Activated T-cell treated with anti-CD3 and anti-CD28 coated beads for 24 hours (primary cell): ENCODE measurements at places on chromosomes 5 and 9.

DNA sequence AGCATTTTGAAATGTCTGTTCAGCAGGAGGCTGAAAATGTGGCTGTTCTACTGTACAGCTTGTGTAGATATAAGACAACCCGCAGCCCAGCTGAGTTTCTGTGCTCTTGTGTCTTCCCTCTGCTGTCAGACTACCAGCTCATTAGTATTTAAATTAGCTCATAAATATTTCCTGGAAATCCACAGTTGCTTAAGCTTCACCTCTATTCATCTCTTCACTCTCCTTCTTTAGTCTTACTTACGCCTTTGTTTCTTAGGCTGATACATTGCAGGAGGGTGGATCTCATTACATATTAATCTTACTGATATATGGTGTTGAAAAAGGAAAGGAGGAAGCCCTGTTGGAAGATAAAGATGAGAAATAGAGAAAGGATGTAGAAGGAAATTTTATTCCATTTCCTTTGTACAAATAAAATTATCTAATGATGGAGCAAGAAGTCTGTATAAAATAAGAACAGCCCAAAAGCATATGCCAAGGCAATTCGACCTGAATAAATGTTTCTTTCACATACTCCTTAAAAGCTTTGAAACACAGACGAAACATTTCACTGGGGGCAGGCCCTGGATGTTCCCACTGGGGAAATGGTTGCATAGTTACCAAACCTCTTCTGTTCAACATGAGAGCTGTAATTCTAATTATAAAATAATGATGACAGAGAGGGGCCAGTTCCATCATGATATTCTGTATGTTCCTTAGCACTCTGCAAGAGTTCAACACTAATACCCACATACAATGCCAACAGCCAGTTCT lies 111.8 kb upstream of the APC start:
- no peak for DNase-seq

GRCh38 chr9:95515272-95516113 lies 1.3 kb downstream of the PTCH1 start:
- no peak for DNase-seq

DNA sequence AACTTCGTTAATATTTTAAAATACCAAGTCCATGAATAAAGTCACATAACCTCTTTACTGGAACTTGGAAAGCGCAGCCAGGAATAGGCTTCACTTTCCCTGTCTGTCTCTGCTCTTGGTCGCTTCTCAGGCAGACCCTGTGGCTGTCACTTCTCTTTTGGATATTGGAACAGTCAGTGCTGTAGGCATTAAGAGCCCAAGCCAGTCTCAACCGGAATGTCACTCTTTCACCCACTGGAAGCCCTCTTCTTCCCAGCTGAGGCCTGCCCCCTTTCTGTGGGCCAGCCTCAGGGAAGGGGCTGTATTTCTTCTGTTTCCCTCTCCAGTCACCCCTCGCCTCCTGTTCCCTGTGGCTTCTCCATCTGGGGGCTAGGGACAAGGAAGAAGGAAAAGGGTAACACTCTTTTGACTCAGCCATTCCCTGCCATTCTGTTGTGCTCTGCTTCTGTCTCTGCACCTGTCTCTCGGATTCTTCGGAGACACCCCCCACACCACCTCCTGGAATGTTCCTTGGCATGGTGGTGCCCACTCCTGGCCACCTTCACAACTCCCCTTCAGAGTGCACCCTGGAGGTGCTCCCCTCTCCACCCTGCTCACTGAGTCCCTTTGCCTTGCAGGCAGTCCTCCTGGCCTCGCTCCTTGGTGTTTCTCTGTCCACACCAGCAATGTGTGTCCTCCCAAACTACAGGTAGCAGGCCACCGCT lies 103.4 kb downstream of the TRIO start:
- DNase-seq = no peak

- DNase-seq = no peak
Measured at GRCh38 chr9:1051210-1051583, 1.0 kb downstream of the DMRT2 start.

DNA sequence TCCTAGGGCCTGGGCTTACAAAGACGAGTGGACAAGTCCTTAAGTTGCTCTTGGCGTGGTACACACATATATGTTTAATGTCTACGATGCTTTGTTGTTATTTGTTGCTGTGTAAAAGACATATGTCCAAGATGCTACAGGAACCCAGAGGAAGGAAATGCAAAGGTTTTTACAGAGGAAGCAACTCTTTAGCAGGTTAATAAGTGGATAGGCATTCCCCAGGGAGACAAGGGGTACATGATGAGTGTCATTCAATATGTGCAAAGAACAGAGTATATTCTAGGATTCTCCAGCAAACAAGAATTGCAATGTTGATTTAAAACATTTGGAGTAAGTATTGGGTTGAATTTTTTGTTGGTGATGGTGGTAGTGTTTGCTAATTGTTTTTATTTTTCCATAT lies 92.1 kb downstream of the PIP5K1B start:
- DNase-seq = no peak

DNA sequence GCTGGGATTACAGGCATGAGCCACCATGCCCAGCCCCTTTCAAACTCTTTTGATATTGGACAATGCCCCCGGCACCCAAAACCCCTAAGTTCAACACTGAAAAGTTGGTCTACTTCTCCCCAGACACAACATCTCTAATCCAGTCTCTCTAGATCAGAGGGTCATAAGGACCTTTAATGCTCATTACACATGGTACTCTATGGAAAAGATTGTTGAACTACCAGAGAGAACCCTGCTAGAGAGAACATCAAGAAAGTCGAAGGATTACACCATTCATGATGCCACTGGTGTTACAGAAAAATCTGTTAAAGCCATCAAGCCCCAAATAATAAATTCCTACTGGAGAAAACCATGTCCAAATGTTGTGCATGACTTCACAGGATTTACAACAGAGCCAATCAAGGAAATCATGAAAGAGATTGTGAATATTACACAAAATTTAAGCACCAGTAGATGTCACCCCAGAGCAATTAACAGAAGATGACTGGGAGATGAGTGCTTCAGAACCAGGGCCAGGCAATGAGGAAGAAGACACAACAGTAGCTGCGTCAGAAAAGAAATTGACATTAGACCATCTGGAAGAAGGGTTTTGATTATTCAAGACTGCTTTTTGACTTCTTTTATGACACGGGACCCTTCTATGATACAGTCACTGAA lies 28.3 kb upstream of the NIPAL4 start:
- DNase-seq = peak; percentile 4

DNA sequence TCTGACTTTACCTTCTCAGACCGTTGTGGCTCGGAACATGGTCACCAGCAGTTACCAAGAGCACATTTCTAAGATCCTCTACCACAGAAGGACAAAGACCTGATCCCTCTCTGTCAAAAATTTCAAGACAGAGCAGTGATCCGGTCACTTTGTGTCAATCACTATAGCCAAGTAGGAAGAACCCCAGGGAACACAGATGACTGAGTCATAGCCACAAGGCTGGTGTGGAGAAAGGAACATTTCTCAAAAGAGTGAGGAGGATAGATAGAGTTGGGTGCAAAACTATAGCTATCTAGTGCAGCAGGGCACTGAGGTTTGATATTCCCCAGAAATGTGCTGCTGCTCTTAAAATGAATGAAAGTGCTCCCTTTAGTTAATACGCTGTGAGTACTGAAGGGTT lies 130.7 kb upstream of the SMIM23 start:
- no peak for DNase-seq

DNA sequence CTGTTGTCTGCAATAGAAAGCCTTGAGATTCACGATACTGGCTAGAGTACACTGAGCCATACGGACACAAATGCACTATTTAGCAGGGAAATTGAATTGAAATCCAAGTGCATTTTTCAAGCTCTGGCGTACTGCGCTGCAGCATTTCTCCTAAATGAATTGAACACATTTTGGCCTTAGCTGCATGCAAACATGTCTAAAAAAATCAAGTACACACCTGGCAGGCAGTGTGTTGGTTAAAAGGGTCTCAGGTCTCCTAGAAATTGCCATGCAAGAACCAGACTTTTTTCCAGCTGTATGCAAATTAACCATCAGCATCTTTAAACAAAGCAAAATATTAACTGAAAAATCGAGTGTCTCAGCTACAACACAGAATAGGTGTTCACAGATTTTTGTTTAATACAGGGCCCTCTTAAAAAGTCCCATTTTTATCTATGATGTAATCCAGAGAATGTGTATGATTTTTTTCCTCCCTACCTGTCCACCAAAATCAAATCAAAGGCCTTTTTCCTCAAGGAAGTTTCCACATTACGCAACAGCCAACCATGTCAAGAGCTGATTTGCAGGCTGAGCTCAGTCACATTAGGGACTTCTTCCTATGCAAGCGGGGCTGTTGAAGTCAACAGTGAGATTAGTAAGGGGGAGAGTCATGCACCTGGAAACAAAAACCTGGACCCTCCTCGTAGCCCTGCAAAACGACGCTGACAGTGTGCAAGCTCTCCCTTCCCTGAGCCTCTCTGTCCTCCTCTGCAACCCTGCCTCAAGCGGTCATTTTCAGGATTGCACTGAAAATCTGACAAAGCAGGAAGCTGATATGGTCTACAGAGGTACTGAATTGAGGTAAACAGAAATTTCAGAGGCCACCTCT lies 14.1 kb upstream of the SFXN1 start:
- DNase-seq = peak; percentile 71

DNA sequence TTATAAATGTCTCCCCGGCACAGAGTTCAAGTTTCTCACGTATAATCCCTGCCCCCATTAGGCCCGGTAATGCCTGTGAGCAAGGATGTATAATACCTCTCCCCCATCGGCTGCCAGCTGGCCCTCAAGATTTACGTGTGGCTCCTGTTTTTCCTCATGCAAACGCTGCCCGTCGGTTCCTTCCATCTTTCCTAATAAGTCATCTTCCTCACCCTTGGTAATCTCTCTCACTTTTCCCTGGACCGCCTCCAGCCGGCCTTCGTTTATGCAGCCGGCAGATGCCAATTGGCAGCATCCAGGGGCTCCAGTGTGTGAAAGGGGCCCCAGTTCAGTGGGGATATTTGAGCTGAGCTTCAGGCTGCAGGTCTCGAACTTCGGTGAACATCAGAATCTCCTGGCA lies 86.5 kb upstream of the NEURL1B start:
- DNase-seq = no peak

GRCh38 chr5:72233835-72234234 lies 86.2 kb downstream of the MRPS27 start:
- DNase-seq = no peak

DNA sequence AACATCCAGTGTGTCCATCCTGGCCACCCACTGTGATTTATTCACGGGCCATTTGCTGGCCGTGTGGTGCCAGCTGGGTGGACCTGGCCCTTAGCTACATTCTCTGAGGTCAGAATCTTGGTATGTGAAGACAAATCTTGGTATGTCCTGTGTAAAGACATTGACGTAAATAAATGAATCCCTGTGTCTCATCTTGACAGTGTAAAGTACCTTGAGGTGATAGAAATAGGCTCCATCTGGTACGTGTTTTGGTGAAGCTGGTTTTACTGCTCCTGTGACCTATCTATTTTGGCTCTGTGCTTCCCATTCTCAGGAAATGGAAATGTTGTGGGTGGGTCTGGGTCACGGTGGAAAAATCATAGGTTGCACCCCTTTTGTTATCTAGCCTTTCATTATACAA lies 245.4 kb upstream of the ANKH start:
- no peak for DNase-seq

GRCh38 chr5:73135429-73136054 lies 15.2 kb downstream of the TMEM171 start:
- peak; percentile 10 for DNase-seq

- no peak for DNase-seq
Measured at GRCh38 chr9:132595319-132595718, 12.9 kb downstream of the BARHL1 start.
